ENCODE measurements at places on chromosomes 2 and 18.

- DNase-seq, result no peak
Measured at GRCh38 chr2:159982270-159982669, 80.1 kb downstream of the PLA2R1 start.

GRCh38 chr2:150587547-150588505 lies 100.4 kb upstream of the RND3 start:
- no peak for DNase-seq

GRCh38 chr2:128573116-128573515 lies 254.4 kb upstream of the HS6ST1 start:
- no peak for DNase-seq

- DNase-seq, result no peak
Measured at GRCh38 chr2:83595926-83596325, 863.2 kb downstream of the SUCLG1 start.

DNA sequence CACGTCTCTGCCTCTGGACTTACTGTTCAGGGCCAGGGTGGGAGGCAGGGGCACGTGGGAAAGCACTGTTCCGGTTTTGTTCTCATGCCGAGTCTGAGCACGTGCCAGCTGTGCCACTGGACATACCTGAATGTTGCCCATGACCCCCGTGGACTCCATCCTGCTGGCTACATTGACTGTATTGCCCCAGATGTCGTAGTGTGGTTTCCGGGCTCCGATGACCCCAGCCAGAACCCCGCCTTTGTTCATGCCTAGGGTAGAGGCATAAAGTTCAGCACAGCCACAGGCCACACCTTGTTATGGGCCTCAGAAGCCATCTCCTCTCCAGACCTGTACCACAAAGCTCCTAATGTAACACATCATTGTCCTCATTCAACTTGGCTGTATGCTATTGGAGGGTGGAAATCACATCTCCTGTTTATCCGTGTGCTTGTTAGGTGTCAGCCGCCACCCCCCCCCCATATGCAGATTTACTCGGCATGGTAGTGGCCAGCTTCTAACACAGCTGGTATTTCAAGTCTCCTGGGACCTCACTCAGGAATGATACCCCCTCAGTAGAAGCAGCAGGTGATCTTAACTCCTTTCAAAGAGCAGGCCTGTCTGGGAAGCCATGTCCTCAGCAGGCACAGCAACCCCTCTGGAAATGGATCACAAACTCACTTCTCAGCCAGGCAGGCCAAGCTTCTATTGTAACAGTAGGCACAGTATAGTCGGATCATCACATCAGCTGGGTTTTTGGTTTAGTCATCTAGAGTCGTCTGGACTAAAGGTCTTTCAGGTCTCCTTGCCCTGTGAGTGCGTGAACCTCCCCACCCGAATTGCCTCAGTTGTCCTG lies 27.6 kb downstream of the CENPO start:
- DNase-seq, result no peak

GRCh38 chr18:50009773-50010335 lies 185.1 kb downstream of the MYO5B start:
- DNase-seq, result peak; percentile 5

DNA sequence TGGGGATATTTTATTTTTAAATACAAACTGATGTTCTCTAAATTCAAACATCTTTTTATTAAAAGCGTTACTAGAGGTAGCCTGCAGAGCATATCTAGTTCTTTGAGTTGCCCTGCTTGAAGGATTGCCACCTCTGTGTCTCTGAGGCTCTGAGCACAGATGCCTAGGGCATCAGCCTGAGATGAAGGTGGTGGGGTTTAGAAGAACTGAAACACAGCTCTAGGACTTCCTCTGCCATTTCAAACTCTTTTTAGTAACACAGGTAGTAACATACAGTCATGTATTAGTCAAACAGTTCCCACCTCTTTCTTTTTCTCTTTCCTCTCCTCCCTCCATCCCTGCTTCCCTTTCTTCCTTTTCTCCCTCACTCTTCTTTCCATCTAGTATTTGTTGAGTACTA lies 57.6 kb downstream of the TTC21B start:
- no peak for DNase-seq

- DNase-seq, result no peak
Measured at GRCh38 chr2:142997231-142997630, 119.8 kb downstream of the KYNU start.

DNA sequence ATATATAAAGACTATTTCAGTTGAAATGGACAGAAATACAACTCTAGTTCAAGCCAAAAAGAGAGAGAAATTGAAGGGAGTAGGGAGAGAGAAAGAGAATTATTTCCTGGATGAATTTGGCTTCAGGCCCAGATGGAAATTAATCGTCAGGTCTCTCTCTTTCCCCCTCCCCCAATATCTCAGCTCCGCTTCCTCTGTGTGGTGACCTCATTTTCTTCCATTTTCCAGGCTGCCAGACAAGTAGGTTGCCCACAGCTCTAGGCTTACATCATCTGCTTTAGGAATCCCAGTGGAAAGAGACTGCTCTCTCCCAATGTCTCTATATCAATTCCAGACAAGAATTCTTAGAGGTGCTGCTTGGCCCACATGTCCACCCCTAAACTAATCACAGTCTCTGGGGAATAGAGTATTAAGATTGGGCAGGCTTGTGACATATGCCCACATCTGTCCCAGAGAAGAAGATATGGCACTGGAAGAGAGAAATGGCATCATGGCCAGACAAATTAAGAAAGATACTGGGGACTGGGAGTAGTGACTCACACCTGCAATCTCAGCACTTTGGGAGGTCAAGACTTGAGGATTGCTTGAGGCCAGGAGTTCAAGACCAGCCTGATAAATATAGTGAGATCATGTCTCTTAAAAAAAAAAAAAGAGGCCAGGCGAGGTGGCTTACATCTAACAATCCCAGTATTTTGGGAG lies 37.2 kb upstream of the CFAP36 start:
- DNase-seq, result no peak

DNA sequence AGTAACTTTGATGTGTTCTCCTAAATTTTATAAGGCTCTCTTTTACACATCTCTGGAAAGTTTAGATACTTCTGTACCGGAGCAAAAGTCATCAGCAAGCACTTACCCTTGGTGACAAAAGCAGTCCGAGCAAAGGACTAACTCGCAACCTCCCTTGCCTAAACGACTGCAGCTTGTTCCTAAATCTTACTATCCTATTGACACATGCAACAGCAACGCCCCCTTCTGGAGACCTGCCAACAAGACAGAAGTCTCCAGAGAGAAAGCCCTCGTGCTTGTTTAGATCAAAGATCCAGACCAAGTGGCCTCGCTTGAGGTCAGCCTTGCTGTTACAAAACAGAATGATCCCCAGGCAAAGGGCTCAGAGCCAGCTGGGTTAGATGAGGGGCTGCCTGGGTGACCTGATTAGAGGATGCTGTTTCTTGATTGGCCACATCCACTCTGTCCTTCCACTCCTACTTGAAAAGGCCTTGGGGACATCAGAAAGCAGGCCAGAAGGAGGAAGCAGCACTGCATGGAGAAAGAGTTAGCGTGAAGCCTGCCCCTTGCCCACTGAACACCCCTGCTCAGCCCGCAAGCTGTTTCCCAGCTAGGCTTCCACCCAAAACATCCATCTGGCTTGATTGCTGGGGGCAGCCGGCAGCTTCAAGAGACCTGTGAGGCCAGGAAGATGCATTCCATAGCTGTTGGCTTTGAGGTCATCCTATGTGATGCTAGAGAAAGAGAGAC lies 94.3 kb downstream of the HNRNPLL start:
- DNase-seq, result peak; percentile 70

- DNase-seq, result no peak
Measured at GRCh38 chr2:70897203-70897976, 38.3 kb upstream of the ATP6V1B1 start.

- no peak for DNase-seq
Measured at GRCh38 chr2:119062179-119062578, 96.4 kb downstream of the C1QL2 start.

DNA sequence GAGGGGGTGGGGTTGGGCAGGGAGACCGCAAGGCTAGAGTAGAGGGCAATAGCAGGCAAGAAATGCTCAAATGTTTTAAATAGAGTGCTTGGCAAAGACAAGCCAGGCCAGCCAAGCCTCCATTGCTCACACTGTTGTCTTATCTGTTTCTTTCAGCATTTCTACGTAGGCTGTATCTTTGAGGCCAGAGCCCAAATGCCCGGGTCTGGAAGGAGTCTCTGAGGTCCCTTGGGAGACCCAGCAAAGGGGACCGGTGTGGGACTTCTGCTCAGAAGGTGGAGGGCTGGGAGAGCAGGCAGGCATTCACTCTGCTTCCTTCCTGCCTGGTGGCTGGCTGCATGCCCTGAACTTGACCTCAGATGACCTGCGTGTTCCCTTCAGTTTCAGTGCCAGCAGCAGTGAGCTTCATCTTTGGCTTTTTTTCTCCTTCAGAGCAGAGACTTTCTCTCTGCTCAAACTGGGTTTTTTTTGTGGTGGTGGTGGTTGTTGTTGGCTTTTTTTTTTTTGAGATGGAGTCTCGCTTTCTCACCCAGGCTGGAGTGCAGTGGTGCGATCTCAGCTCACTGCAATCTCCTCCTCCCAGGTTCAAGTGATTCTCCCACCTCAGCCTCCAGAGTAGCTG lies 13.7 kb upstream of the TET3 start:
- peak; percentile 38 for DNase-seq

DNA sequence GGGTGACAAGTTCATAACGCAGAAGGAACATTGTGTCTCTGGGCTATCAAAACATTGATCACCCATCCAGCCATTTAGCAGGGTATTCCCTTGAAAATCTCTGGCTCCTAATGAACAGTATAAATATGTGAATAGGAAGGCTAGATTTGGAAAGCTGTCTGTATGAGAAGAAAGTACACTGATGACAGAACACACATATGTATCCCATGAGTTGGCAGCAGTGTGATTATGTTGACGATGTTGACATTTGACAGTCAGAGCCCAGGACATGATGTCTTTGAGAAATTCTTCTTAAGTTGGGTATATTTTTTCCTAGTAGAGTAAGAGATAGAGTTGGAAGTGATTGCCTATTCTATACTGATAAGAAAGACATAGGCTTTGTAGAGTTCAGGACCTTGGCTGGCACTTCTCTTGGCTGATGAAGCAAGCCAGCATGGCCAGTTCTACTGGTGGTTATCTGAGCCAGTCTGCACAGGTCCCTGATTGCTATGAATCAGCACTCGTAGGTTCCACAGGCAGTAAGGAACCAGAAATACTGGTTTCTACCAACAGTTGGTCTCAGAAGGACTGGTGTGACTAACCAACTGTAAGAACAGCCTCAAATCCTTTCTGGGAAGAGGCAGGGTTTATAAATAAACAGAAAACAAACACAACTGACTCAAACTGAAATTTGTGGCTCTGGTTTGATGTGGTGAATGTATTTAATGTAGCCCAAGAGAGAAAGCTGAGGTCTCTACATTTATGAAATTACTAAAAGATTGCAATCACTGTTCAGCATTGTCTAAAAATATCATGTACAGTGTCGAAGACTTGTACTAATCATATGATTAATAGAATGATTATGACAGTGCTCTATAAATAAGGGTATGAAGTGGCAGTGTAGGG lies 43.9 kb upstream of the RAPH1 start:
- DNase-seq, result no peak

DNA sequence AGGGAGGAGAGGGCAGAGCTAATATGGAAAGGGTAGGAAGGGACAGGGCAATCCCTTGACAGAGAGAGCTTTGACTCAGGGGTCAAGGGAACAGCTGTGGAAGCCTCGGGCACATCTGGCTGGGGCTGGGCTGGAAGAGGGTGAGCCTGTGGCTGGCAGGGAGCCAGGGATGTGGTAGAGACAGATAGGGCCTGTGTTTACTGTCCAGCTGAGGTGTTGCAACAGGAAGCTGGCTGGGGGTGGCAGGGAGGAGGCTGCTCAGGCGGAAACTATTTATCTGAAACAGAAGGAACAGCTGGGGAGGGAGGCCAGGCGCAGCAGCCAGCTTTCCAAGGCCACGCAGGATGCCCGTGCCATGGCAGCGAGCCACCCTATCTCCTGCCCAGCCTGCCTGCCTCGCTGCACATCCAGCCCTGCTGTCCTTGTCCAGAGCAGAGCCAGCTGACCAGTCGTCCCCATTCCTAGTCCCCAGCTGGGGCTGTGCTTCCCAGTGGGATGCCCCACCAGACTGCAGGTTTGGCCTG lies 264.7 kb downstream of the CYP26B1 start:
- no peak for DNase-seq

- DNase-seq, result no peak
Measured at GRCh38 chr2:14944562-14945346, 312.2 kb downstream of the LRATD1 start.

- DNase-seq, result no peak
Measured at GRCh38 chr18:50898919-50899318, 20.0 kb downstream of the ME2 start.

- peak; percentile 25 for DNase-seq
Measured at GRCh38 chr18:23871410-23871809, 143.1 kb upstream of the TTC39C start.

DNA sequence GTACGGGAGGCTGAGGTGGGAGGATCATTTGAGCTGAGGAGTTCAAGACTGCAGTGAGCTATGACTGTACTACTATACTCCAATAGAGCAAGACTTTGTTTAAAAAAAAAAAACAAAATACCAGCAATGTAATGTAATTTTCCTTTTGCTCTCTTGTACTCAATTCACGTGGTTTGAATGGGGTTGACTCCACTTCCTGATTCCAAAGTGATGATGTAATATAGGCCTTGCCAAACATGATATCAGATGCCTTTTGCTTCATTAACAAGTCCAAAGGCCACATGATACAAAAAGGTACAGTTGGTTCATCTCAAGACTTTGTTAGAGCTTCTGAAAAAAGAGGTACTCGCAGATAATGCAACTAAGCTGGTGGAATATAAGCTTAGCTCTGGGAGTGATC lies 321.8 kb downstream of the ZEB2 start:
- no peak for DNase-seq

DNA sequence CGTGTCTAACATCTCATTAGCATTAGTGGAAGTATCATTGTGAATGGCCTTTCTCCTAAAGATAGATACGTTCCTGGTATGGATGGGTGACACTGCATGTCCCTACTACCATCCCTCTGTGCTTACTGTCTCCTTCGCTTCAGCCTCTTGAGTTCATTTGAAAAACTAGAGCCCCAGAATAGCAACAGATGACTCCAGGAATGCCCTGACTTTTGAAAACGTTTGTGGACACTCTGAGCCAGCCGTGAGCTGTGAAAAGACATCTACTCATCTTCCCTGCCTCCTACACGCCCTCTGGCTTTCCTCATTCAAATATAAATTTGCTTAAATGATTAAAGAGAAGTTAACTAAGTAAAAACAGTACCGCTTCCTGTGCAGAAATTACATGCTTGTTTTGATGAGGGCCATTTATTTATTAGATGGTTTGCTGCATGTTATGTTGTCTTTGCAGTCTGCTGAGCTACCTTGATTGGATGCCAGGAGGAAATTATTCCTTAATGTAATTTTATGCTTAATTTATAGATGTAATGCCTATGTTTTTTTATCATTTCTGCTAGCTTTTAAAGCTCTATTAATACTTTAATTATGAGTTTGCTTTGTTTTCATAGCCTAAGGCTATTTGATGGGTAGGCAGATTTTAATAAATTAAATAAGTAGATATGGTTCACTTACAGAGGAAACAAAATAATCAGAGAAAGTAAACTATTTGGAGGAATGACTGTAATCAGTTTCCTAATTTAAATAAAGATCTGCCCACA lies 32.1 kb upstream of the MYO3B start:
- no peak for DNase-seq

DNA sequence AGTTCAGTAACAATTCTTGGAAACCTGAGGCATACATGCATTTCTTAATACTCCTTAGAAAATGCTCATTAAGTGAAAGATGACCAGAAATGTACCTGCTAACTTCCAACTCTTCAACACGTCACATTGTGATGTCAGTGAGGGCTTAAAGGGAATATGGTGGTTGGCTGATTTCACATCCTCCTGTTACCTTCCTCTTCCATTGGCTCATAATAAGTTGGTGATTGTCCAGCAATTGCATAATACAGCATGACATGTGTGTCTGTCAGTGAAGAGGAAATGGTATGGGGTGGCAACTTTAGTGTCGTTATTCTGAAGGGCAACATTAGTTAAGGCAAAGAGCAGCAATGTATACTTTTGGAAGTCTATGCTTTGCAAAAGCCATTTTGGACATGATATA lies 26.0 kb downstream of the PLEK start:
- no peak for DNase-seq

Data from stimulated activated CD4-positive, alpha-beta T cell treated with anti-CD3 and anti-CD28 coated beads, Interleukin-4, amount 100 ng/mL, for 4 hours (primary cell).